ENCODE measurements at places on chromosomes 4 and X.
A peak's percentile ranks its signal among the peaks of the same experiment; 100 is the strongest.

GRCh38 chrX:46710425-46710824 lies 48.5 kb downstream of the SLC9A7 start:
- no peak for DNase-seq

DNA sequence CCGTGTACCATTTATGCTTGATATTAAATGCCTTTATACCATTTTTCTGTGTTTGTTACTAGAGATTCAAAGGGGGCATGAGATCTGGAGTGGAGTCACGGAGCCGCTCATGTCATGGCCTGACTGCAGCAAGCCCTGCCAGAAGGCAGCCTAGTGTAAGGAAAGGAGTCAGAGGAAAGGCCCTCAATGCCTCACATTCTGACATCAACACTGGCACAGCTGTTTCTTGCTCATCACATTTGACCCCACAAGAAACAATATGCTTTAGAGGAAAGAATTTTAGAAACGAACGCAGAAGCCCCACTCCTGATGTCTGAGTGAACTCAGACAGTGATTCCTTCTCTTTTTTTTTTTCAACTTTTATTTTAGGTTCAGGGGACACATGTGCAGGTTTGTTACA lies 322.4 kb upstream of the CPEB2 start:
- no peak for DNase-seq

DNA sequence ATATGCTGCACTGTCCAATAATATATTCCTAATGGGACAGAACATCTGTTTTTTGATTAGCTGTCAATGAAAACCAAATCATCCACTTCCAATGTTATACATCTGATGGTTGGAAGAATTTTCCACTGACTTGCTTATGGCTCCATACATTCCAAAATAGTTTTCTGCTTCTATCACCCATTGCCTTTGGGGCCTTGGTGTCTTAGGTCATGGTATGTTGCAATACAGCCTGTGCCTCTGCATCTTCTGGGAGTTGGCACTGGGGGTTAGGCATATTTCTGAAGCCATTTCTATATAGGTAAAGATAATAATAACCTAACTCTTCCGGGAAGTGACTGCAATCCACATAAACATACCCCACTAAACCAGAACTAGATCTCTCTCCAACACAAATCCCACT lies 53.2 kb upstream of the NR3C2 start:
- no peak for DNase-seq

DNA sequence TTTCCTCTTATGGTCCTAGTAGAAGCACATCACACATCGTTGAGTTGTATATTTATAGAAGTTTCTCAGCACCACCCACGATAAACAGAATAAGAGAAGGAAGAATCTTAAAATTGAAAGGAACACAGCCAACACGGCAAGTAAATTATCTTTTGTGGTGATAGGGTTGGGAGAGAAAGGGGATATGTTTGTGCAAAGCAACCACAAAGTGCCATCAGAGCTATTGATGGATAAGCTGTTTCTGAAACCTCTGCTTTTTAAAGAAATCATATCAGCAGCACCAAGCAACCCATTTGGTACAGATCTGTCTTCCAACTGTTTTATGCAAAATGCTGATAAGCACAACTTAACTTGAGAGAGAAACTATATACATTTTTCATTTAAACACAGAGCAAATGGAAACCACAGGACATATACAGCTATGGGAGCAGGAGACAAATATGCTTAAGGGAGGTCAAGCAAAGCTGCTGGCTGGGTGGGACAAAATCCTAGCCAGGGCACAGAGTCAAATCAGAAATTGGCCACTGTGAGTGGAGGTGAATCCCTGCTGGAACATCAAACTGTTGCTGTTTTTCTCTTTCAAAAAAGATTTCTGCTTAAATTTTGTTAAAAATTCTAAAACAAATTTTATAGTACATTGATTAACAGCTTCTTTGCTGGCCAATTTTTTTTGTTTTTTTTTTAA lies 194.0 kb upstream of the HHIP start:
- no peak for DNase-seq

DNA sequence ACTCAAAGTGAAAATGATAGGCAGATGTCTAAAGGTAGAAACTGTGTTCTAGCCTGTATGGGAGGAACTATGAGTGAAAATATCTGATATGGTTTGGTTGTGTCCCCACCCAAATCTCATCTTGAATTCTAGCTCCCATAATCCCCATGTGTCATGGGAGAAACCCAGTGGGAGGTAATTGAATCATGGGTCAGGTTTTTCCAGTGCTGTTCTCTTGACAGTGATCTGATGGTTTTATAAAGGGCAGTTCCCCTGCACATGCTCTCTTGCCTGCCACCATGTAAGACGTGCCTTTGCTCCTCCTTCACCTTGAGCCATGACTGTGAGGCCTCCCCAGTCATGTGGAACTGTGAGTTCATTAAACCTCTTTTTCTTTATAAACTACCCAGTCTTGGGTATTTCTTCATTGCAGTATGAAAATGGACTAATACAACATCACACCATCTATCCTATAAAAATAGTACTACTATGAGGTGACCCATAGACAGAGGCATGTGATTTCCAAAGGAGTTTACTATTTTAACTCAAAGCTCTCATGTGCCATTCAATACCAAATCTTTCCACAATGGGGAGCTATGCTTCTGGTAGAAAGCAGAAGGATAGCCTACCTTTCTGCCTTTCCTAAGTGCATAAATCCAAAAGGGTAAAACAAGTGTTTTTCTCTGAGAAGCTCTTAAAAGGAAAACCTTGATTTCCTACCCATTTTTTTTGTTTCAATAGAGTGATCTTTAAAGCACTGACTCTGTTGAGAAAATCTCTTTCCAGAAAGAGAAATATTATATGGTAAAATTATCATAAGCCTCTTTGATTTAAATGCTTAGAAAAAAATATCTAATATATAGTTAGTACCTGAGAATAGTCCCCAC lies 38.8 kb downstream of the SEC31A start:
- DNase-seq, result no peak

GRCh38 chrX:2561456-2561855 lies 60.7 kb upstream of the DHRSX start:
- no peak for DNase-seq

- DNase-seq, result no peak
Measured at GRCh38 chr4:31748382-31748781, 1028.2 kb downstream of the PCDH7 start.

DNA sequence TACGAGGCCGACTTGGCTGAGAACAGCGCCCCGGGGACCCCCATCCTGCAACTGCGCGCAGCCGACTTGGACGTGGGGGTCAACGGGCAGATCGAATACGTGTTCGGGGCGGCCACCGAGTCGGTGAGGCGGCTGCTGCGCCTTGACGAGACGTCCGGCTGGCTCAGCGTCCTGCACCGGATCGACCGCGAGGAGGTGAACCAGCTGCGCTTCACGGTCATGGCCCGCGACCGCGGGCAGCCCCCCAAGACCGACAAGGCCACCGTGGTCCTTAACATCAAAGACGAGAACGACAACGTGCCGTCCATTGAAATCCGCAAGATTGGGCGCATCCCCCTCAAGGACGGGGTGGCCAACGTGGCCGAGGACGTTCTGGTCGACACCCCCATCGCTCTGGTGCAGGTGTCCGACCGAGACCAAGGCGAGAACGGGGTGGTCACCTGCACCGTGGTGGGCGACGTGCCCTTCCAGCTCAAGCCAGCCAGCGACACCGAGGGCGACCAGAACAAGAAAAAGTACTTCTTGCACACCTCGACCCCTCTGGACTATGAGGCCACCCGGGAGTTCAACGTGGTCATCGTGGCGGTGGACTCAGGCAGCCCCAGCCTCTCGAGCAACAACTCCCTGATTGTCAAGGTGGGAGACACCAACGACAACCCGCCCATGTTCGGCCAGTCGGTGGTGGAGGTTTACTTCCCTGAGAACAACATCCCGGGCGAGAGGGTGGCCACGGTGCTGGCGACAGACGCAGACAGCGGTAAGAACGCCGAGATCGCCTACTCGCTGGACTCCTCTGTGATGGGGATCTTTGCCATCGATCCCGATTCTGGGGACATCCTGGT lies 2.4 kb downstream of the PCDH7 start:
- DNase-seq, result peak; percentile 41

- no peak for DNase-seq
Measured at GRCh38 chr4:164204434-164204833, 549.5 kb upstream of the SMIM31 start.

- DNase-seq, result no peak
Measured at GRCh38 chr4:86890790-86891189, 1.4 kb downstream of the C4orf36 start.

DNA sequence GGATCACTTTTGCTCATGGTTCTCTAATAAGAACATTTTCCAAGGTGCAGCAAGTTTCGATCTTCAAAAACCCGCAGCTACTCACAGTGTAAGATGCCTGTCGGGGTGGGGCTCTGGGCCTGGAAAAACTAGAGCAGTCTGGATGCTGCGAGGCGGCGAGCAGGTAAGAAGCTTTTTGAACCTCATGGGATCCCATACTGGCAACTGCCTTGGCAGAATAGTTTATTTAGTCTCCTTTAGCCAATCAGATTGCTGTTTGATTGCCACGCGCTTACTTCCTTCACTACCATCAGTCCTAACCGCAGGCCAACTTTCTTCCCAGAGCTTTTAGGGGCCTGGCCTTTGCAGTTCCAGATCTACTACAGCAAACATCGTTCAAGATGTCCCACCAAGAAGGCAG lies 61.3 kb upstream of the MAGEB10 start:
- no peak for DNase-seq

GRCh38 chr4:158670975-158671664 lies 567 bp downstream of the C4orf46 start:
- DNase-seq, result peak; percentile 87

DNA sequence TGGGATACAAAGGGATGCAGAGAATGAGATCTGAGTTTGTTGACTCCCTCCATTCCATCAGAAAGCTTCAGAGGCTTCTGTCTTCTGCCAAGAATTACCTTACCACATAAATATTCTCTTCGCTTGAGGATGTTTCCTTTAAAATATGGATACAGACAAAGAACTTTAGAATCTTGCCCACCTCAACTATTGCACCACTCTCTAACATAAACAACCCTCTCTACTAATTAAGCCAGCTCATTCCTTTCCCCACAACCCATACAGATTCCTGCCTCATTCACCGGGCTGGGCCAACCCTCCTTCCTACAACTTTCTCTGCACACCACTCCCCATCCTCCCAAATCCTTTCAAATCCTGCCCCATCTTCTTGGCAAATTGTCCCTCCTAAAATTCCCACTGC lies 315.8 kb downstream of the RAB28 start:
- no peak for DNase-seq

DNA sequence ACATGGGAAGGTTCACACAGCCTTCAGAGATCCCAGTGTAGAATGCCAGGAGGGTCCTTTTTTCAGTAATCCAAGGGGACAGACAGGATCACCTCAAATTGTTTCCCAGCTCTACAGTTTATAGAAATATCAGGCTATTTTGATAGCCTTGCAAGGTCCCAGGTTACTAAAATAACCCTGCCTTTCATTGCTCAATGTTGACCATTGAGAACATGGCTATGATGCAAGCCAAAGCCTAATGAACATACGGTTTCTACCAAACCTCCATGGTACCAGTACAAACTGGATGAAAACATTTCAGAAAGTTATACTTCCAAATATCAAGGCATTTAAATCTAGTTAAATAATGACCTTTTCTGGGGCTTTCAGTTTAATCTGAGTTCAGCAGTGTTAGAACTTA lies 151.5 kb downstream of the PLS3 start:
- DNase-seq, result no peak

GRCh38 chr4:12889054-12889453 lies 595.1 kb downstream of the RAB28 start:
- DNase-seq, result peak; percentile 52

DNA sequence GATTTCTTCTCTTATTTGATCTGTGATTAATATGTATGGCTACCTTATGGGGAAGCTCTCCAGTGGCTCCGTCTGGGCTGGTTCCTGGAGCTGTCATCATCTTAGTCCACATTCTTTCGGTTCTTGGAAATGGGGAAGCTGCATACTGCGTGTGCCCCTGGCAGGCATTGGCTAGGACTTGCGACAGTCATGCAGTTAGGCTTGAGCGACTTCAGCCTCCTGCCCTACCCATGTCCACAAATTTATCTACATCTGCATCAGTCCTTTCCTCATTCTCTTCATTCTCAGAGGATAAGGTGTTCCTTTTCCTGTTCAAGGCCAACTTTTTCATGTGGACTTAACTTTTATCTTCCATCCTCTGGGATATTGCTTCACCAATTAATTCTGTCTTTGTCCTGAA lies 214.2 kb downstream of the RELL1 start:
- no peak for DNase-seq

DNA sequence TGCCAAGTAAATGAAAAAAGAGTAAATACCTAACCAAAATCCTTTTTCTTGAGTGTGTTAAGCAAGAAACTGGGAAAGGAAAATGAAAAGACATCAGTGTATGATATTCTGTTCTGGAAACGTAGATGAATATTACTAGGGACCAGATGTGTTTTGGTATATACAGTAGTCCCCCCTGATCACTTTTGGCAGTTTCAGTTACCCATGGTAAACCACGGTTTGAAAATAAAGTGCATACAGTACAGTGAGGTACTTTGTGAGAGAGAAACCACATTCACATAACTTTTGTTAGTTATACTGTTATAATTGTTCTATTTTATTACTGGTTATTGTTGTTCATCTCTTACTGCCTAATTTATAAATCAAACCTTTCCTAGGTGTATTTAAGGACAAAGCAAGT lies 250.9 kb downstream of the TENM3 start:
- DNase-seq, result no peak

GRCh38 chrX:33210156-33210555 lies 1.2 kb downstream of the DMD start:
- no peak for DNase-seq

DNA sequence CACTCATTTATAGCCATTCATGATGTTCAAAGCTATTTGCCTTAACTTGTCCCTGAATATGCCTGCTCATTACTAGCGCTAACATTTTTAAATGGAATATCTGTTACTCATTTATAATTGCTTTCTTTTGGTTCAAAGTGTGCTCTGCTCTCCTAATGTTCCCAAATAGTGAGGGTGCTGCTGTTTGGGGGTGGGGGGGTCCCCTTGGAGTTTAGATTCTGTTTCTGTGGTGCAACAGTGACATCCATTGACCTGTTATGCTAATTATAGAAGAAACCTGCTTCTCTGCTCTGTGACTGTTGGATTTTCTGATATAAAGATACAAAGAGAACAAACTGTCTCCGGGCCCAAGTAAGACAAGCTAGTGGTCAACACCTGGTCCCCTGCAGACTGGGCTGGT lies 222.4 kb downstream of the SHROOM3 start:
- no peak for DNase-seq

DNA sequence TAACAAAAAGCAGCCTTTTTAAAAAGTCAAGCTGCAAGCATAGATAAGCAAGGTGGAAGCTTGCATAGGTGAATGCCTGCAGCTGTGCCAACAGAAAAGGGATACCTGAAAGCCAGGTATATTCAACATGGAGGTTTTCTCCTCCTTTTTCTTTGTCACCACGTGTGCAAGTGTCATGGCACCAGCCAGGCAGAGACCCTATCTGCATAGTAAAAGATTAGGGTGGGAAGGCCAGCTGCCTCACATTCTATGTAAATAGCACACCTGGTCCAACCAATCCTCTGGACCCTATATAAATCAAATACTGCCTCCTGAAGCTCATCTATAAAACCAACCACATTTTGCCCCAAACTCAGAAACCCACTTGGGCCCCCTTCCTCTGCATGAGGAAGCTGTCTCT lies 28.0 kb upstream of the PLK4 start:
- DNase-seq, result no peak

Measured in femur (tissue), 1 donor.